ENCODE measurements at places on chromosomes 12 and 14. TPM values are rescaled to one million over a fixed set of nuclear protein-coding genes. Genes with fewer than 3 reads are reported as not detected.

DNA sequence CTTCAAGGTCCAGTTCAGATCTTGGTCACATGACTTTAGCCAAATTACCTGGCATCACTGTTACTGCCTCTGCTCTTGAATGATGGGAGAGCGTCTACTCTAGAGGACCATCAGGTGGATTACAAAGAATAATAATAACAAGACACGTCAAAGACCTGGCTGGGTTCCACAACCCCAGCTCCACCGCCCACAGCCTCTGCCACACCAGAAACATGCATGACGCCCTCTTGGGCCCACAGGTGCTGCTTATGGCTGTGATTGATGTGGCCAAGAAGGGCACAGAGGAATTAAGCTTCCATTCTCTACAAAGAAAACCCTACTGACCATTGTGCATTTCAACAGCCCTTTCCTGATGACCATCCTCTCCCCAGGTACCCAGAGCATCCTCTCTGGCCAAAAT is 18.2 kb downstream of the SERPINA3 start:
- DNase-seq, result no peak

DNA sequence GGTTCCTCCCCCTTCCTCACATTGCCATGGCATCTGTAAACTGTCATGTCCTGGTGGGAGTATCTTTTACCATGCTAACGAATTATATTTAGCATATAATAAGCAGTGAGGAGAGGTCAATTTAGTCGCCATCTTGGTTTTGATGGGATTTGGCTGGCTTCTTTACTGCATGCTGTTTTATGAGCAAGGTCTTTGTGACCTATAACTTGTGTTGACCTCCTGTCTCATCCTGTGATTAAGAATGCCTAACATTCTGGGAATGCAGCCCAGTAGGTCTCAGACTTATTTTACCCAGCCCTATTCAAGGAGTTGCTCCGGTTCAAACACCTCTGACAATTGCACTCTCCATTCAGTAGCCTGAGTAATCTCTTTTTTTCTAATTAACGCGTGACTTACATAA is 2.1 kb upstream of the EIF4B start:
- DNase-seq, result no peak

DNA sequence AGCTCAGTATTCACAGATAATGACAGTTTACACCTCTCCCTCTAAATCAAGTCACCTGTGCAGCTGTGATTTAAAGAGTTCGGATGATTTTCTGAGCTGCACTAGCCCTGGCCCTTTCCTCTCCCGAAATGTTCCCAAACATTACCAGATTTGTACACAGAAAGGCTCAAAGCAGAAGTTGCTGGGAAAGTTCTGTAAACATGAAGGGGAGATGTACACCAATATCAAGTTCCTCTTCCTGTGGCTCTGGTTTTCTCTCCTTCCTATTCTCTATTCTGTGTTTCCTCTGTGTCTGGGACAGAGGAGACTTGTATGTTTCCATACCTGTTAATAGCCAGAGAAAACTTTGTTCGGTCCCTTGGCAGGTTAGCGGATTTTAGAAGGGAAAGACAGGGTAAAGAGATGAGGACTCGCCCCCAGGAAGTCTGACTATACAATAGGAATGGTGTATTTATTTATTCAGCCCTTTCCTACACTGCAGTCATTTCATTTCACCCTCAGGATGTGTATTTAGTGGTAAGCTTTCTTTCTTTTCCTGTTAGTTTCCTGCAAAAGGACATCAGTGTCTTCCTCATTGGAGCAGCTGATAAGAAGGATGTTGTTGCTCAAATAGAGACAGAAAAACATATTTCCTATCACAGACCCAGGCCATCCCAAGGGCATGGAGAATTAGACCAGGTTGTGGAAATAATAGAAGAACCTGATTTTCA is 7.6 kb upstream of the NUMB start:
- no peak for DNase-seq

DNA sequence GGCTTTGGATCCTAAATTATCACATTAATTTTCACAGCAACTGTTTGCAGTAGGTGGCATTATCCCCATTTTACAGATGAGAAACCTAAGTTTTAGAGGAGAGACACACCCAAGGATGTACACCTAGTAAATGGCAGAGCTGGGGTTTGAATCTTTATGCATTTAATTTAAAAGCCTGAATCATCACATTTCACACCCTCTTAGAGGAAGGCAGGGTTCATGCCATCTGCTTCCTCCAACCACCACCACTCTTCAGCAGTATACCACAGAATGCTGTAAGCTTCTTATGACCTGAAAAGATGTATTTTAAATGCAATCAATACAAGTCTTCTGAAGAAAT is 90.3 kb downstream of the CRADD start:
- no peak for DNase-seq

DNA sequence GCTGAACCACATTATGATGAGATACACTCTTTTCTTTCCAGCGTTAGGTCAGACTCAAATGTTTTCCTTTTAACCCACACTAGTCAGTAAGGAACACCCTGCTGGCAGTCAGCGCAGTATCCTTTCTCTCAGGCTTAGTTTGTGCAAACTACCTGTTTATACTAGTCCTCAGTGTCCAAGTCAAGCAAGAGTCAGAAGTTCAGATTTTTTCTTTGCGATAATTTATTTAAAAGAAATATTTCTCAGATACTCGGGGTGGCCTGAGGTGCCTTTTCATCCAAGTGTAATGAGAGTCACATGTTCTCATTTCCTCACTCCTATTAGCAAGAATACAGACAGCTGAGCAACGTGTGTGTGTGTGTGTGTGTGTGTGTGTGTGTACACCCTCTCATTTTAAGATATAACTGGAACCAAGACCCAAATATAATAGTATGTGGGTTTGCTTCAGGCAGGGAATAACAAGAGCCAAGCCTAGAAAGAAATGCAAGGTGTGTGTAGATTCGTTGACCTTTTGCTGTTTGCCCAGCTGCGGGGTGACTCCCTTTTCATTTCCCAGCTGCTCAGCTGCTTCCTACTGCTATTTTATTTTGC is 182.7 kb downstream of the KICS2 start:
- no peak for DNase-seq

DNA sequence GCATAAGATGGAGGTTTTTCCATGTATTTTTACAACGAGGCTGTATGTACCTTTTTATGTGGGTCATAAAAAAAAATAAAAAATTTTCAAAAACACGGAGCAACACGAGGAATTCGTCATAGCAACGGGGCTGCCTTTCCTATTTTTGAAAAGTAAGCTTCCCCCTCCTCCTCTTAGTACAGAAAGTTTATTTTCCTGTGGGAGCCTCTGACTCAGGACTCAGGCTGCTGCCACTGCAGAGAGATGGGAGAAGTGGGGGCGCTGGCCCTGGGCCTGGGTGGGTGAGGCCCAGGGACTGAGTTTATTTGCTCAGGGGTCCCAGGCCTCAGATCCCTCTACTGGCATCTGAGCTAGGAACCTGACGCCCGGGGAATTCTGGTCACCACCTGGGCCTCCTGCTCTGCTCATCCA is 10.2 kb upstream of the CMKLR1 start:
- no peak for DNase-seq

GRCh38 chr14:98244162-98244948 is 1027.6 kb downstream of the BCL11B start:
- no peak for DNase-seq

GRCh38 chr12:117367006-117367638 is 5.7 kb upstream of the NOS1 start:
- peak; percentile 70 for DNase-seq

GRCh38 chr14:53663709-53664108 is 292.9 kb downstream of the BMP4 start:
- no peak for DNase-seq

DNA sequence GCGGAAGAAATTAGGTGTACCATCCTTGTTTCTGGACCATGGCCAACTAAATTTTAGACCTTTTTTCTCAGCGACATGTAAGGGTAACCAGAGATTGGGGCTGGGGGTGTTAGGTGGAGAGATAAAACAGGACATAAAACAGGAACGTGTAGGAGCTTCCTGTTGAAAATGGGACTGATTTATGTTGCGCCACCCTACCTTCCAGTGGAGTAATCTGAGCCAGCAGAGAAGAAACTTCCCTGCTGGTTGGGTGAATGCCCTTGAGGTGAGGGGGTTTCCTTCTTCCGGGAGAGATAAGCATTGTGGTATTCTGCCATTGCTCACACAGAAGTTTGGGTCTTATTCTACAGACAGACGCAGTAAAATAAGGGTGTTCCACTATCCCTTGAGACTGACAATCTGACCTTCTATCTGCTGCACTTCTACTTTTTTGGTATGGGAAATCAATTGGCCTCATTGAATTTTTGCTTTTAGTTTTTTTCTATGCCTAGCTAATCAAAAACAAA is 417.6 kb downstream of the PCNX1 start:
- peak; percentile 42 for DNase-seq

- DNase-seq, result no peak
These were observed 46.0 kb upstream of the ISM2 start for GRCh38 chr14:77544571-77544970.

DNA sequence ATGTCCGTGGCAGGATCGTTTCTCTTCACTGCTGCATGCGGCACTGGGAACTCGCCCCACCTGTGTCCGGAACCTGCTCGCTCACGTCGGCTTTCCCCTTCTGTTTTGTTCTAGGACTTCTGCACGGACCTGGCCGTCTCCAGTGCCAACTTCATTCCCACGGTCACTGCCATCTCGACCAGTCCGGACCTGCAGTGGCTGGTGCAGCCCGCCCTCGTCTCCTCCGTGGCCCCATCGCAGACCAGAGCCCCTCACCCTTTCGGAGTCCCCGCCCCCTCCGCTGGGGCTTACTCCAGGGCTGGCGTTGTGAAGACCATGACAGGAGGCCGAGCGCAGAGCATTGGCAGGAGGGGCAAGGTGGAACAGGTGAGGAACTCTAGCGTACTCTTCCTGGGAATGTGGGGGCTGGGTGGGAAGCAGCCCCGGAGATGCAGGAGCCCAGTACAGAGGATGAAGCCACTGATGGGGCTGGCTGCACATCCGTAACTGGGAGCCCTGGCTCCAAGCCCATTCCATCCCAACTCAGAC is 1.2 kb downstream of the FOS start:
- no peak for DNase-seq

DNA sequence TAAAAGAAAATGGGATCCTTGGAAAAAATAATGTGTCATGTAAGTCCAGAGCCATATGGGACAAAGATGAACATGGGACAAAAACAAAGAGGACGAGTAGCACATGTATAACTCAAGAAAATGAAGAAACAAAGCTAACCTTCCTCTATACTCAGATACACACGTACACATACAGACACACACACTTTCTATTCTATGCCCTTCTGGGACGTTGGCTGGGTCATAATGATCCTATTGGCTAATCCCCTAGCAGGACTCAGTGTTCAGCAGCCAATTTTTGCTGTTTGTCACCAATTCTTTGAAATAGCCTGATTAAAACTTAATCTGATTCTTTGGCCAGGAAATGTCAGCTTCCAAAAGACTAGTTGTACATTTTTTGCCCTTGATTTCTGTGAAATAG is 189.4 kb upstream of the FOXG1 start:
- DNase-seq, result no peak

- DNase-seq, result no peak
These were observed 73.4 kb downstream of the INSM2 start for GRCh38 chr14:35607380-35607779.

SDS gene
- 0.22 TPM for polyA plus RNA-seq

FAM186B gene
- 0.65 TPM for polyA plus RNA-seq

ERP27 gene
- polyA plus RNA-seq, result 21.8 TPM

CELA1 gene
- polyA plus RNA-seq, result not detected

NKX2-8 gene
- polyA plus RNA-seq, result not detected

SDSL gene
- 10.7 TPM for polyA plus RNA-seq

KLRD1 gene
- polyA plus RNA-seq, result 0.47 TPM

NYNRIN gene
- 47.7 TPM for polyA plus RNA-seq

SLC25A47 gene
- not detected for polyA plus RNA-seq

P2RX2 gene
- 1.1 TPM for polyA plus RNA-seq

GPR132 gene
- 0.32 TPM for polyA plus RNA-seq

KLRB1 gene
- polyA plus RNA-seq, result 6.2 TPM
